ENCODE measurements at places on chromosomes 6 and 20. TPM values are rescaled to one million over a fixed set of nuclear protein-coding genes. Genes with fewer than 3 reads are reported as not detected.

- H3K4me3 ChIP-seq, result no peak overlapping the region
- peaks cover 10% of the 10 kb centered on the region for H3K36me3 ChIP-seq
- H3K27me3 ChIP-seq, result peaks cover 15% of the 10 kb centered on the region
- DNase-seq, result no peak
Measured at GRCh38 chr20:56801971-56802755, 173.1 kb downstream of the TFAP2C start.

DNA sequence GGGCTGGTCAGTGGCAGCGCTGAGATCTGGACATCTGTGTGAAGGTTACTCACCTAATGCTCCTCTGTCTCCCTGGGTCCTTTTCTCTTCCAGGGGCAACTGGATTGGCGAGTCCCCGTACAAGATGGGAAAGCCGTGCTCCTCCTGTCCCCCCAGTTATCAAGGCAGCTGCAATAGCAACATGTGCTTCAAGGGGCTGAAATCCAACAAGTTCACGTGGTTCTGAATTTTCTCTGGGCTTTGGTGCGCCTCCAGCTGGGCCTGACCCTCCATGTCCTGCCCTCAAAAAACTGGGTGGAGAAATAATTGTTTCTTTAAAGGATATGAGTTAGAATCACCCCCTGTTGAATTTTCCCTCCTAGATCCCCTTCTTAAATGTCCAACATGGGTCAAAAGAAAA, 4.9 kb upstream of the HNF4A start:
- no peak overlapping the region for H3K27ac ChIP-seq
- H3K4me3 ChIP-seq, result no peak overlapping the region

GRCh38 chr6:90124874-90125510, 171.7 kb downstream of the BACH2 start:
- no peak overlapping the region for H3K4me3 ChIP-seq
- H3K27ac ChIP-seq, result peak overlapping the region; percentile 89
- peaks cover 89% of the 10 kb centered on the region for H3K4me1 ChIP-seq
- H3K36me3 ChIP-seq, result peaks cover 41% of the 10 kb centered on the region

DNA sequence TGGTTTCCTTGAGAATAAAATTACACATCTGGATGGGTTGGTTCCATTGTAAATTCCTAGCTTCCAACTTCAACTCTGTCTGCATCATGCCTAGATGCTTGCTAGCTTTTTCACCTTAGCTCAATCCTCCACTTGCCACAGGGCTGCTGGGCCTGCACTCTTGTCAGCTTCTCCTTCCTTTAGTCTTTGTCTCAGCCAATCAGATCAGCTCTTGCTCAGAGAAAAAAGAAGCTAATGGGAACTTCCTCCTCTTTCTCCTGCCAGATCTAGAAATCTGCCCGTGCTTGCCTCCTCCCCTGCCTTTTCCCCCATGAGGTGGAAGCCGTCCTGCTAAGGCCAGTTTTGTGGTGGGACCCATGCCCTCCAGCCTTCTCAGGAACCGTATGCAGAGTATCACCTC, 18.5 kb downstream of the RAE1 start:
- no peak for DNase-seq
- H3K4me3 ChIP-seq, result no peak overlapping the region
- no peaks in the 10 kb centered on the region for H3K27me3 ChIP-seq
- no peak overlapping the region for H3K27ac ChIP-seq

DNA sequence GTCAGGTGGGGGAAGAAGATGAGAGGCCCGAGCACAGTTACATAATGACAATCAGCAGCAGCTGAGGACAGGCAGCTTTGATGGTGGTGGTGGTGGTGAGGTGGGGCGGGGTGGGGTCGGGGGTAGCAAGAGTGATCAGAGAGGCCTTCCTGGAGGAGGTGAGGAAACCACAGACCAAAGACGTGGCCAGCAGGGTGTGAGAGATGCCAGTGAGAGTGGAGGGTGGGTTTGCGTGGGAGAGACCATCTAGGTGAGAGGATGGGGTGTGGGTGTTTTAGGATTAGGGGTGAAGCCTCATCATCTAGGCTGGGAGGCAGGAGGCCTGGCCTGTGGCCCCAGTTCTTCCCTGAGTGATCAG, 76.0 kb upstream of the TOX2 start:
- DNase-seq, result no peak
- H3K4me3 ChIP-seq, result no peak overlapping the region
- no peaks in the 10 kb centered on the region for H3K36me3 ChIP-seq
- no peak overlapping the region for H3K27ac ChIP-seq
- H3K4me1 ChIP-seq, result no peaks in the 10 kb centered on the region

DNA sequence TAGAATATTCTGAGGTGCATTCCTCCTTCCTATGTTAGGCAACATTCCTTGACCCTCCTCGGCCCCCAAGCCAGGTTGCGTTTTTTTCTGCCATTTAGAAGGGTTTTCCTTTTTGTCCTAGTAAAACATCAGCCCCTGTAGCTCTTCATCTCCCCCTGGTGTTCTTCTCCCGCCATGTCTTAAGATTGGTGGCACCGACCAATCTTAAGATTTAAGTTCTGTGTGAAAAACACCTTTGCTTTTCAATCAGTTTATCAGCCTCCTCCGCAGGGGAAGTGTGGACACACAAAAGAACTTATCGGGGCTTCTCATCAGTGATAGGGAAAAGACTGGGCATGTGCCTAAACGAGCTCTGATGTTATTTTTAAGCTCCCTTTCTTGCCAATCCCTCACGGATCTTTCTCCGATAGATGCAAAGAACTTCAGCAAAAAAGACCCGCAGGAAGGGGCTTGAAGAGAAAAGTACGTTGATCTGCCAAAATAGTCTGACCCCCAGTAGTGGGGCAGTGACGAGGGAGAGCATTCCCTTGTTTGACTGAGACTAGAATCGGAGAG, 719 bp upstream of the EDN1 start:
- peak; percentile 38 for DNase-seq
- peaks cover 48% of the 10 kb centered on the region for H3K27me3 ChIP-seq
- no peaks in the 10 kb centered on the region for H3K36me3 ChIP-seq
- H3K4me3 ChIP-seq, result peak overlapping the region; percentile 89
- H3K27ac ChIP-seq, result no peak overlapping the region

GRCh38 chr20:23749746-23750145, 989 bp downstream of the CST1 start:
- H3K27ac ChIP-seq, result no peak overlapping the region
- H3K27me3 ChIP-seq, result no peaks in the 10 kb centered on the region
- no peak overlapping the region for H3K4me3 ChIP-seq

GRCh38 chr20:5508044-5508443, 191.3 kb upstream of the PROKR2 start:
- DNase-seq, result no peak
- no peak overlapping the region for H3K27ac ChIP-seq
- no peak overlapping the region for H3K4me3 ChIP-seq
- H3K36me3 ChIP-seq, result no peaks in the 10 kb centered on the region
- H3K4me1 ChIP-seq, result no peaks in the 10 kb centered on the region

DNA sequence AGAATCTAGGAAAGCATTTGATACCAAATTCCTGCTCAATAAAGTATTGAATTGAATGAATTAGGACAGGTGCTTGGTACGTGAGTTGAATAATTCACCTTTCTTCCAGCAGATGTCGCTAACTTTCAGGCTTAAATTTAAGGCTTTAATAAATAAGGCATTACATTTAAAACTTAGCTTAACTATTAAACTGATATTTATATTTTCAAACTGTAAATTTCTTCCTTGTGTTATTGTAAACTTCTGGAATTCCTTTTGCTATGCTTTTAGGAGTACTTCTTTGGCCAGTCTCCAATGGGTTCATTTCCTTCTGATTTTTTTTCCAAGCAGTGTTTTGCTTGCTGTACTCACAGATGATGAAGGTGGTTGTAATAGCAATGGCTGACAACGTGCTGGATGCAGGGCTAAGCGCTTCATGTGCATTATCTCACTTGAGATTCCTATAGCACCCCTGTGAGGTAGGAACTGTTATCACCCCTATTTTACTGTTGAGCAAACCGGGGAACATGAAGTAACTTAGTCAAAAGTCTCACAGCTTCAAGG, 71.3 kb upstream of the SLC2A12 start:
- DNase-seq, result no peak
- H3K27ac ChIP-seq, result no peak overlapping the region
- H3K4me3 ChIP-seq, result no peak overlapping the region
- H3K36me3 ChIP-seq, result no peaks in the 10 kb centered on the region
- no peaks in the 10 kb centered on the region for H3K27me3 ChIP-seq
- H3K4me1 ChIP-seq, result no peaks in the 10 kb centered on the region

GRCh38 chr6:110592765-110593164, 116.4 kb upstream of the SLC22A16 start:
- no peak overlapping the region for H3K4me3 ChIP-seq
- H3K27me3 ChIP-seq, result no peaks in the 10 kb centered on the region
- no peak for DNase-seq
- no peaks in the 10 kb centered on the region for H3K36me3 ChIP-seq
- no peak overlapping the region for H3K27ac ChIP-seq
- H3K4me1 ChIP-seq, result peaks cover 27% of the 10 kb centered on the region

GRCh38 chr6:139407718-139408222, 33.3 kb upstream of the CITED2 start:
- H3K4me3 ChIP-seq, result no peak overlapping the region
- H3K27ac ChIP-seq, result no peak overlapping the region
- H3K36me3 ChIP-seq, result no peaks in the 10 kb centered on the region
- no peak for DNase-seq

DNA sequence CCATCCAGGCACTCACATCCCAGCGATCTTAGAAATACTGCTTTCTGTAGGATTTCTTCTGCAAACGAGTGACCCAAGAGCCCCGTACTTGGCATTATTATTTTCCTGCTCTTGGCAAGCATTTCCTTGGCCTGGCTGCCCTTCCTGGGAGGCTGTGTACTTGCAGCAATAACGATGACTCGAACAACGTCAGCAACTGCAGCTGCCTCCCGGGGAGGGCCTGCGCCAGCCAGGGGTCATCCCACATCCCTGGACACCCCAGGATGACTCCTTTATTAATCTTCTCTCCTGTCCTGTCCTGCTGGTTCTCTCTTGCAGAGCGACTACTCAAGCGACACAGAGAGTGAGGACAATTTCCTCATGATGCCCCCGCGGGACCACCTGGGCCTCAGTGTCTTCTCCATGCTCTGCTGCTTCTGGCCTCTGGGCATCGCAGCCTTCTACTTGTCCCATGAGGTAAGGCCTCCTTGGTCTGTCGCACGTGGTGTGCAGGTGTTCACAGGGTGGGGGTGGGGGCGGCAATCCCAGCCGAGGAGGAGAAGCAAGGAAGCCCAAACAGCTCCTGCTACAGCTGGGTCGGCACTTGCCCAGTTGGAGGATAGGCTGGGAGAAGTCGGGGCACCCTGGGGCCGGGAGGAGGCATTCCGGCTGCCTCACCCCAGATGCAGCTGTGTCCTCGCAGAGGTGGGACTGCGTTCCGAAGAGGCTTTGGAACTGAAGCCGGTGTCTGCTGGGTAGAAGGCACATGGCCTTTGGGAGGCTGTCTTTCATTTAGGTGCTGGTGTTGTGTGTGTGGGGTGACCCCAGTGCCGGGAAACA, 115.3 kb downstream of the SYNDIG1 start:
- H3K36me3 ChIP-seq, result no peaks in the 10 kb centered on the region
- H3K27ac ChIP-seq, result no peak overlapping the region
- no peak overlapping the region for H3K4me3 ChIP-seq
- no peaks in the 10 kb centered on the region for H3K27me3 ChIP-seq
- H3K4me1 ChIP-seq, result no peaks in the 10 kb centered on the region

DNA sequence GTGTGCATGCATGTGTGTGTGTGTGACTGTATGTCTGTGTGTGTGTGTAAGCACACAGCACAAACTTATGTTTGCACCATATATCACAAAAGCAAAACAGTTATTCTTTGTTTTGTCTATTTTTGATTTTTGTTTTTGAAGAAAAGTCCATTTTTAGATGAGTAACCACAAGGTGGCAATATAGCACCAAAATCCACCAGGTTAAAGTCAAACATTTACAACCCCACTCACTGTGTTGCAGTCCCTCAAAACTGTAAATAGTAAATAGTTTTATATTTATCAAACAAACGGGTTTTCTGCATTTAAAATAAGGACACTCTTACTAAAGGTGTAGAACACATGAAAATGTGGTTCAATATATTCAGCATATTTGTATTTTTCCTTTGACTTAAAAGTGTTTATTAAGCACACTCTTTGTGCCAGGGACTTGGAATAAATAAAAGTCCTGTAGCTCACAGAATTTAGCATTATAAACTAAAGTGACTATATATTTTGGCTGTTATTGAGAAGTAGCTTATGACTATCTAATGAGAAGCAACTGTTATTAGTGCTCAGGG, 118.5 kb downstream of the GFRAL start:
- H3K27me3 ChIP-seq, result no peaks in the 10 kb centered on the region
- no peaks in the 10 kb centered on the region for H3K4me1 ChIP-seq
- DNase-seq, result no peak
- no peak overlapping the region for H3K27ac ChIP-seq
- no peak overlapping the region for H3K4me3 ChIP-seq
- H3K36me3 ChIP-seq, result no peaks in the 10 kb centered on the region

- H3K4me1 ChIP-seq, result no peaks in the 10 kb centered on the region
- peaks cover 8% of the 10 kb centered on the region for H3K27me3 ChIP-seq
- DNase-seq, result no peak
- H3K4me3 ChIP-seq, result no peak overlapping the region
- no peak overlapping the region for H3K27ac ChIP-seq
Measured at GRCh38 chr20:4230185-4230584, 214.8 kb upstream of the RNF24 start.

DNA sequence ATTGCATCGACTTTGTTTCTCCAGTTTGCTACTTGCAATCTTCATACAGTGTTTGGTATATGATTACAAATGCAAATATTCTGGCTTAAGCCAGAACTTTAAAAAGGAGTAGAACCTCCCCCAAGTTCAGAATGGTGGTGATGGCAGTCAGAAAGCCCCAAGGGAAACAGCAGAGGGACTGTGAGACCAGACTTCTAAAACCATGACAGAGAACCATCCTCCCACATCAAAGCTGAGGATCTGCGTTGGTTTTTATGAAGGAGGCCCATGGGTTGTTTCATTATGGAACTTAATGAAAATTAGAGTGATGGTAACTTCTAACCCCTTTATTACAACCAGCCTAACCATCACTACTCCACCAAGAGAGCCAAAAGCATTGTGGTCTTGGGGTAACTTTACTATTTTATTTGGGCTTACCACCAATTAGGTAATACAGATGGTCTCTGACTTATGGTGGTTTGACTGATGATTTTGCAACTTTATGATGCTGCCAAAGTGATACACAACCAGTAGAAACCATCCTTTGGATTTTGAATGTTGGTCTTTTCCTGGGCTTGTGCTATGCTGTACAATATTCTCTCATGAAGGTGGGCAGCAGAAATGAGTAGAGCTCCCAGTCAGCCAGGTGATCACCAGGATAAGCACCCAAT, 10.9 kb upstream of the MRS2 start:
- DNase-seq, result no peak
- no peak overlapping the region for H3K4me3 ChIP-seq
- H3K27ac ChIP-seq, result no peak overlapping the region
- H3K27me3 ChIP-seq, result peaks cover 44% of the 10 kb centered on the region

ADGRG6 gene
- not detected for polyA plus RNA-seq

ZFP57 gene
- not detected for polyA plus RNA-seq

RIN2 gene
- polyA plus RNA-seq, result not detected

ARMC12 gene
- polyA plus RNA-seq, result not detected

ZSCAN12 gene
- 2.3 TPM for polyA plus RNA-seq

Measured in naive B cell (primary cell).